ENCODE measurements at places on chromosomes 7 and 10. TPM values are rescaled to one million over a fixed set of nuclear protein-coding genes. Genes with fewer than 3 reads are reported as not detected.

Gene DEPP1
- 30.0 TPM for polyA plus RNA-seq

GRCh38 chr10:122044045-122044661, 55.2 kb downstream of the TACC2 start:
- DNase-seq = peak; percentile 49

DNA sequence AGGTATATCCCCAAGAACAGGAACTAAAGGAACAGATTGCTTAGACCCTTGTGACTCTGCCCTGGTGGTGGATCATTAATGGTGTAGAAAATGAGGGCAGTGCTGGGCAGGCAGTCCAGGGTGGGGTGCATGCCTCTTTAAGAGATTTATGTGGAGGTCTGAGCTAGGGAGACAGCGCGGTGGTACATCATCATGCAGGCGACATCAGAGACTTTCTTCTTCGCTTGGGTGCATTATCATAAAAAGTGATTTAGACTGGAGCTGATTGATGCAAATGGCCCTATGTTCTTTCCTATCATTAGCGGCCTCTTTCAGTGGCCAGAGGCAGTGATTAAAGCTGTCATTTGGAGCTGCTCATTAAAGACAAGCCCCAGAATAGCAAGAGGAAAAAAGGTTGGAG, 519.1 kb upstream of the GALNT17 start:
- no peak for DNase-seq

DNA sequence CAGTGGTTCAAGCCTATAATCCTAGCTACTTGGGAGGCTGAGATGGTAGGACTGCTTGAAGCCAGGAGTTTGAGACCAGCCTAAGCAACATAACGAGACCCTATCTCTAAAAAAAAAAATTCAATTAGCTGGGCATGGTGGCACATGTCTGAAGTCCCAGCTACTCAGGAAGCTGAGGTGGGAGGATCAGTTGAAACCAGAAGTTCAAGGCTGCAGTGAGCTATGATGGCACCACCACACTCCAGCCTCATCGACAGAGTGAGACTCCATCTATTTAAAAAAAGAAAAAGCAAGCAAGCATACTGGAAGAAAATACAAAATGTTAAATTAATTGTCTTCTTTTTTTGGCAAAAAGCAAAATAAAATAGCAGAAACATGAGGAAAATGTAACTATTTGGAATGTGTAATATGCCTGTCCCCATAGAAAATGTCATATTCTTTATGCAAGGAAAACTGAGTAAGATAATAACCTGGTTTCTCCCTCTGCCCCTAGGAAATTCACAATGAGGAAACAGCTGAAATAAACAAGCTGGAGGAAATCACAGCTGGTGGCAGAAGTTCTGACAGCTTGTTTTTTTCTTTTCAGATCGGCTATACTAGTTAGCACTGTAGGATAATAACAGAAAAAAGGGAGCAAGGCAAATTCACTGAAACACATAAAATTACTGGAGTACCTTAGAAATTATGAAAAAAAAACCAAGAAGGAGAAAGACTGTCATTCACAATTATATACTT, 48.5 kb downstream of the HERPUD2 start:
- DNase-seq = no peak

DNA sequence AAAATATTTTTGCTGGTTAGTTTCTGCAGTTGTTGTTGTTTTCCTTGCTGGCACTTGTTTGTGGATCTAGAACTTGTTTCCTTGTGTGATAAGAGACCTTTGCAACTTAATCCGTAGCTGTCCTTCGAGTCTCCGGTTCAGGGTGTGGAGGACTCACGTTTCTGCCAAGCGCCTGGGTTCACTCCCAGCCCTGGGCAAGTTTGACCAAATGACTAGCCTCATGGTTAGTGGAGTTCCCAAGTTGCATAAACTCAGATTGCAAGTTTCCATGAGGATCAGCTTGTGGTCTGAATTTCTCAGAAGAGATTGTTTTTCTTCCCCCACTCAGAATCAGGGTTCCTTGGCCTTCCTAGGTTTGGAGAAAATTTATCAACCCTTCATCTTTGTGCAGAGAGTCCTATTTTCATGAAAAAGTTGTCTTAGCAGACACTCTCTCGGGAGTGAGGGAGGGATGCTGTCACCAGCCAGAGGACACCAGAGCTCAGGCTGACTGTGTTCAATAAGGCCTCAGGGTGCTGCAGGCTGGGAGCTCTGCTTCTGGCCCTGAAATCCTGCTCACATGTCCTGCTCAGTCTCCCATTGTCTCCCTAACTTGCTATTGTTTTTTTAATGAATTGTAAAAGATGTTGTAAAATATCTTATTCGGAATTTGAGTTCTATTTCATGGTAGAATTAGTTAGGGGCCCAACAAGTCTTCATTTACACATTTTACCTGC, 377.7 kb upstream of the KLF6 start:
- no peak for DNase-seq

DNA sequence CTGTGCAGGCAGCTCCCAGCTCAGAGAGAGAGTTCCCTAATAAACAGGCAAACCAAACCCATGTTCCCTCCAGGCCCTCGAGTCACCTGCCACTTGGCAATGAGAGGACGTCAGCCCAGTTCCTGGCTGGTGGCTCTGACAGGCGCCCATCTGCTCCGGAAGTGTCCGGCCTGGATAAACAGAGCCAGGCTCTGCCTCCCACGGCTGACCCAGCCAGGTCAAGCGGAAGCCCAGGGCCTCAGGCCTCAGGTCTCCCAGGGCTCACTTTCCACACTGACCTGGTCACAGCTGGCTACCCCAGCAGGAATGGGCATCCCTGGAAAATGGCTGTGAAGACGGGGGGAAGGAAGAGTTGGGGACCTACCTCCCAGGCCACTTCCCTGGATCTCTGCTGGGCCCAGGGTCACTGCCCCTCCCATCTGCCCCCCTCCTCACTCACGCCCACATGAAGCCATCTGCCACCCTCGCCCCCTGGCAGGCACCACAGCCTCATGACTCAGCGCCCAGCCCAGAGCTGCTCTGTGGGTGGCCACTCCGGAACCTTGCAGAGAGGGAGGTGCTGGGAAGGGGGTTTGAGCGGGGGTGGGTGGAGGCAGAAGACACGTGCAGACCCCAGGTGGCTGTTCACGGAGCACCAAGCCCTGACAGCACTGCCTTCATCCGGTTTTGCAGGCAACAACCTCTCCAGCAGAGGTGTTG, 37.4 kb upstream of the DUSP5 start:
- peak; percentile 34 for DNase-seq

- peak; percentile 31 for DNase-seq
Measured at GRCh38 chr10:12194752-12195271, 879 bp downstream of the NUDT5 start.

DNA sequence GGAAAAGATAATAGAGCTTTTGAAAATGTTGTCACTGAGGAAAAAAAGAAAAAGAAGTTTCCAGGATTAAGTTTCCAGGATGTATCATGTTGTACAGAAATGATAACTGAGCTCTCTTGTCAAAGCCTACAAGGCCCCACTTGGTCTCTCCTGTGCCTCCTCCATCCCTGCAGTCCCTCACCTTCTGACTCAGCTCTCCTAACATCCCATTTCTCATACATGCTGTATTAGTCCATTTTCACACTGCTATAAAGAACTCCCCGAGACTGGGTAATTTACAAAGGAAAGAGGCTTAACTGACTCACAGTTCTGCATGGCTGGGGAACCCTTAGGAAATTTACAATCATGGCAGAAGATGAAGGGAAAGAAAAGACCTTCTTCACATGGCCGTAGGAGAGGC, 3.8 kb upstream of the DGKI start:
- peak; percentile 71 for DNase-seq
